ENCODE measurements at places on chromosomes 3 and 15. TPM values are rescaled to one million over a fixed set of nuclear protein-coding genes. Genes with fewer than 3 reads are reported as not detected.

- H3K4me1 ChIP-seq = no peaks in the 10 kb centered on the region
- H3K27ac ChIP-seq = no peak overlapping the region
- DNase-seq = no peak
- no peaks in the 10 kb centered on the region for H3K36me3 ChIP-seq
Measured at GRCh38 chr3:197336348-197336747, 37.9 kb upstream of the DLG1 start.

- H3K27me3 ChIP-seq = no peaks in the 10 kb centered on the region
- no peak overlapping the region for H3K27ac ChIP-seq
- no peaks in the 10 kb centered on the region for H3K36me3 ChIP-seq
- no peak for DNase-seq
- no peaks in the 10 kb centered on the region for H3K4me1 ChIP-seq
Measured at GRCh38 chr3:107227091-107227490, 150.1 kb upstream of the CCDC54 start.

DNA sequence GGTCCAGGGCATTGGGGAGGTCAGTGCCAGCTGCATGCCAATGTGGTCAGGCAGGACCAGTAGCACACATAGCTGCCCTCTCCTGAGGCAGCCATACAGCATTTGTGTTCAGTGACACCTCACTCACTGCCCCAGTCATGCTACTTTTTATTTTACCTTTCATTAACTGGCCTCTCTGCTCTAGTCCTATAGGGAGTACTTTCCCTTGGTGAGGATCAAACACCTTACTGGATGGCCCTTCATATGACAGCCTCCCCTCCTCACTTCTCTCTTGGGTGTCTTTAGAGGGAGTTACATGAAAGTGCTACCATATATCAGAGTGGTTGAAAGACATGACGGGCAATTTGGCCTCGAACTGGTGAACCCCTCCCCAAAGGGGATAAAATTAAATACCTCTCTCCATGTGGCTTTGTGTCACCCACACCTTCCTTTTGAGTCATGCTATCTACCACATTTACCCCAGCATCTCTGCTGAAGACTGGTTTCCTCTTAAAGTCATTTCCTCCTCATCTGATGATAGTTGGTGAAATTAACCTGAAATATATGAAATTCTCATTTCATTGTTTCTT lies 17.6 kb downstream of the RLBP1 start:
- no peaks in the 10 kb centered on the region for H3K27me3 ChIP-seq
- no peaks in the 10 kb centered on the region for H3K36me3 ChIP-seq
- no peak overlapping the region for H3K27ac ChIP-seq
- H3K4me3 ChIP-seq = no peak overlapping the region

DNA sequence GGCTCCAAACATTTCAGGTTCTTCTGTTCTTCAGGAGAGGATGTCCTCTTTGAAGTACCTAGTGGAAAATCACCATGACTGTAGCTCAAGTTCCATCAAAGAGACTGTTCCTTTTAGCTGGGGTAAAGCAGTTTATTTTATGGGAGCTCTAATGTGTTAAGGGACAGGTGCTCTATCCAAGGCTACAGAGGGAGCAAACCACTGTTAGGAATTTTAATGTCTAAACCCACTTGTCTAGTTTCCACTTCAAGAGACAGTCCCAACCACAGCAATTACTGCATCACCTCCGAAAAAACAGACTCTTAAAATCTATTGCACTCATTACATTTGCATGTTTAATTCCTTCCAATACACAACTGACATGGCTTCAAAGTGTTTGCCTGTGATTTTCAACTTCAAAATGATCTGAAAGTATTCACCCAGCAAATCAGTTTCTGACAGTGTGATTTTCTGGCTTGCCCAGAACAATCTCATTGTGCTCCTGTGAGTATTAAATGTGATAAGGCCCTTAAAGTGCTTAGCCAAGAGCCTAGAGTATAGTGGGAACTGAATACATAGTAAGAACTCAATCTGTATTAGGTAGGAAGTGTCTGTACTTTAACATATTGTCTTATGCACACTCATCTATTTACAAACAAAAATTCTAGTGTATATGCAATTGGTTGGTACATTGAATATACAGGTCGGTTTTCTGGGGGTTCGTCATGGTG lies 266.5 kb upstream of the CCDC54 start:
- no peaks in the 10 kb centered on the region for H3K36me3 ChIP-seq
- DNase-seq = no peak
- no peak overlapping the region for H3K4me3 ChIP-seq
- H3K4me1 ChIP-seq = no peaks in the 10 kb centered on the region
- no peak overlapping the region for H3K27ac ChIP-seq

DNA sequence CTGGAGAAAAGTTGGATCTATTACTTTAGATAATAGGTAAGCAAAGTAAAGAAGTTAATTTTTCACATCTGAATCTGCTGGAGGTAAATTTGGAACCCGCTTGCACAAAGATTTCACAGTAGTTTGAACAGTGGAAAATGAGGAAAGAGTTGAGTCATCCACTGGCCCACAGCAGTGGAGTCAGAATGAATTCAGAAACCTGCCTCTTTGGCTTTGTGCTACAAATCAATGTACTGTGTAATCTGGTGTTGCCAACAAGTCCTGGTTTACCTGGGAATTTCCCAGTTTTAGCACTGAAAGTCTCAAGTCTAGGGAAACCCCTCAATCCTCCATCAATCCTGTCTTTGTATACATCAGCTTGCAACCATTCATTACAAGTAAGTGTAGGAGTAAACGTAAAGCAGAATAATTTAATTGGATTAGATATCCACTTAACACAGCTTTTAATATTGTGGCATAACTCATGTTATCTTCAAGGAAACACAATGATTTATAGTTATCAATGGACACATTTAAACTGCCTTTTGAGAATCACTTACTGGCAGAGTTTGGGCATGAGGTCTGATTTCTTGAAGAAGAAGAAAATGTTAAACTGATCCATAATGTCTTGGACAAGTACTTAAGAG lies 100.6 kb downstream of the DCLK3 start:
- H3K4me3 ChIP-seq = no peak overlapping the region
- no peaks in the 10 kb centered on the region for H3K36me3 ChIP-seq
- H3K4me1 ChIP-seq = no peaks in the 10 kb centered on the region
- H3K27ac ChIP-seq = no peak overlapping the region

The AADAC gene
- total RNA-seq = 43.7 TPM

DNA sequence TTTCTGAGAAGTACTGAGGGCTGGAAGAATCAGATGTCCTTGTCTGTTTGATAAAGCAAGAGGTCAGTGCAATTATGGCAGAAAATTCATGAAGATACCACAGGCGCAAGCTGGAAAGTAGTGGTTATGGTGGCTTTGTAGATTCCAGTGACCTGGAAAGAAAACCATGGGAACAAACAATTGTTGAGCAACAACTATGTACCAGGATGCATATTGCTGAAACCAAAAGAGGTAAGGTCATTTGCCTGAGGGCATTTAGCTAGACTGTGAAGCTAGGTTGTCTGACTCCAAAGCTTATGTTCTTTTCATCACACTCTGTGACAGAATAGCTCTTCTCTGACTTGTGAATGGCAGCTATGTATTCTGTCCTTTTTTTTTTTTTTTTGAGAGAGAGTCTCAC lies 74.0 kb downstream of the B3GALNT1 start:
- no peaks in the 10 kb centered on the region for H3K36me3 ChIP-seq
- DNase-seq = no peak
- no peak overlapping the region for H3K27ac ChIP-seq
- H3K4me3 ChIP-seq = no peak overlapping the region
- no peaks in the 10 kb centered on the region for H3K27me3 ChIP-seq

The WDR72 gene
- total RNA-seq = 5.3 TPM

- no peaks in the 10 kb centered on the region for H3K36me3 ChIP-seq
- no peak overlapping the region for H3K27ac ChIP-seq
- no peaks in the 10 kb centered on the region for H3K4me1 ChIP-seq
- H3K4me3 ChIP-seq = no peak overlapping the region
- no peaks in the 10 kb centered on the region for H3K27me3 ChIP-seq
- DNase-seq = no peak
Measured at GRCh38 chr3:126381966-126382365, 12.7 kb upstream of the CFAP100 start.

The THRB gene
- total RNA-seq = 7.7 TPM

The ATP13A5 gene
- total RNA-seq = 0.14 TPM

GRCh38 chr3:7205962-7206361 lies 345.0 kb downstream of the GRM7 start:
- no peaks in the 10 kb centered on the region for H3K4me1 ChIP-seq
- no peak overlapping the region for H3K27ac ChIP-seq
- H3K4me3 ChIP-seq = no peak overlapping the region
- no peaks in the 10 kb centered on the region for H3K36me3 ChIP-seq
- H3K27me3 ChIP-seq = no peaks in the 10 kb centered on the region

GRCh38 chr15:97087006-97087741 lies 756.7 kb downstream of the NR2F2 start:
- H3K4me3 ChIP-seq = no peak overlapping the region
- H3K27ac ChIP-seq = no peak overlapping the region
- H3K27me3 ChIP-seq = peaks cover 5% of the 10 kb centered on the region
- no peaks in the 10 kb centered on the region for H3K36me3 ChIP-seq

DNA sequence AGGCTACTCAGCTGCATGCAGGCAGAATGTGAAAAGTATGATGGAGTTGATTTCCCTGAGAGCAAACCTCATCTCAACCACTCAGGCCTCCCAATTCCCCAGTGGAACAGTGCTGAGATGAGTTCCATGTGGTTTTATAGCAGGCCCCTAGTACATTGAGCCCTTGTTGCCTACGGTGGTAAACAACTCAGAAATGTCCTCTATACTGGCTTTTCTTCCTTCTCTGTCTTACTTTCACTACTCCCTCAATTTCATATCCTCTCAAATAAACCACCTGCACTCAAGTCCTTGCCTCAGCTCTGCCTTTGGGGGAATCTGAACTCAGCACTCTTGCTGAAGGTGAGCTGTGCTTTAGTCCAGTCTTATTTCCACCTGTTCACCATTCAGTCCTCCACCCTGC lies 399.9 kb downstream of the PDCD6IP start:
- no peak overlapping the region for H3K27ac ChIP-seq
- DNase-seq = no peak
- H3K27me3 ChIP-seq = no peaks in the 10 kb centered on the region
- H3K4me1 ChIP-seq = no peaks in the 10 kb centered on the region

The LIPH gene
- total RNA-seq = 4.6 TPM

- no peak overlapping the region for H3K27ac ChIP-seq
- no peak for DNase-seq
- no peaks in the 10 kb centered on the region for H3K27me3 ChIP-seq
- no peaks in the 10 kb centered on the region for H3K36me3 ChIP-seq
Measured at GRCh38 chr15:72592097-72592496, 62.4 kb upstream of the GOLGA6B start.
